ENCODE measurements at places on chromosomes 13 and 19.

DNA sequence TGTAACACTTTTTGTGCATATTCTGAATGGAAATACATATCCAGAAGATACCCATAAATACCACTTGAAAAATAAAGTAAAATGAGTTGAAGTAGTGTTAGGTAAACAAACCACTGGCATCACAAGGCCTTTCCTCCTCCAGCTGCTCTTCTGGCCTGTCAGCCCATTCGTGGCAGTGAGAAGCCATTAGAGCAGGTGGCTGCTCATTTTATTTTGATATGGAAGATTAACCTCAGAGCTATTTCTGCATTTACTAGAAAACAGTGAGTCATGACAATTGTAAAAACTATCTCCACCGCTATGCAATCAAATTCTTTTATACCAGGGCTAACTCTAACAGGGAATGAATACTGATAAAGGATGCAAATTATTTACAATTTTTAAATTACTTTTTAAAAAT lies 2898.1 kb downstream of the PCDH9 start:
- no peak for DNase-seq

GRCh38 chr19:57947419-57948134 lies at the start of gene ZNF256:
TSS of gene ZNF256 (minus strand) at chr19:57947706. CDS start at chr19:57947474, 232 bp downstream.
- peak; percentile 87 for DNase-seq

DNA sequence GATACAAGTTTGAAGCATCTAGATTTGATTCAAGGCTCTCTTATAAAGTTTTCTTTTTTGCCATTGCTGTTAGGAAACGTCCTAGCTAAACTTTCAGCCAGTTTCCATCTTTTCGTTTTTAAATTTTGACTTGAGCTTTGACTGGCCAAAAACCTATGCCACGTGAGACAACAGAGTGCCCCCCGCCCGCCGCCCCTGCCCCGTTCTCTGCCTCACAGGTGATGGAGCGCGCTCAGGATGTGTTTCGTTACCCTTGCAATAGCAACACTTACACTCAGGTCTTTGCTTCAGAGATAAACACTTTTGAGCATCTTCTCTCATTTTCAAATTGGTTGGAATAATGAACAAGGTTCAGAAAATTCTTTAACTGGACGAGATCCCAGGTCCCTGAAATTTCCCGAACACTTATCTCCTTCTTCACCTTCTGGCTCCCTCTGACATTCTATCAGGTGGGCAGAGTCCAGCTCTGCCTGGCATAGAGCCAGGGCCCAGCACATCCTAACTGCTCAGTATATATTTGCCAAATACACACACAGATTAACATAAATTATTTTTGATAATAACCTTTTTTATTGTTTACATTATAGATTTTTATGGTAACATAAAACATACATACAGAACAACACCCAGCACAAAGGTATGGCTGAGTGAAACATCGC lies 301.1 kb downstream of the IRS2 start:
- DNase-seq, result no peak

DNA sequence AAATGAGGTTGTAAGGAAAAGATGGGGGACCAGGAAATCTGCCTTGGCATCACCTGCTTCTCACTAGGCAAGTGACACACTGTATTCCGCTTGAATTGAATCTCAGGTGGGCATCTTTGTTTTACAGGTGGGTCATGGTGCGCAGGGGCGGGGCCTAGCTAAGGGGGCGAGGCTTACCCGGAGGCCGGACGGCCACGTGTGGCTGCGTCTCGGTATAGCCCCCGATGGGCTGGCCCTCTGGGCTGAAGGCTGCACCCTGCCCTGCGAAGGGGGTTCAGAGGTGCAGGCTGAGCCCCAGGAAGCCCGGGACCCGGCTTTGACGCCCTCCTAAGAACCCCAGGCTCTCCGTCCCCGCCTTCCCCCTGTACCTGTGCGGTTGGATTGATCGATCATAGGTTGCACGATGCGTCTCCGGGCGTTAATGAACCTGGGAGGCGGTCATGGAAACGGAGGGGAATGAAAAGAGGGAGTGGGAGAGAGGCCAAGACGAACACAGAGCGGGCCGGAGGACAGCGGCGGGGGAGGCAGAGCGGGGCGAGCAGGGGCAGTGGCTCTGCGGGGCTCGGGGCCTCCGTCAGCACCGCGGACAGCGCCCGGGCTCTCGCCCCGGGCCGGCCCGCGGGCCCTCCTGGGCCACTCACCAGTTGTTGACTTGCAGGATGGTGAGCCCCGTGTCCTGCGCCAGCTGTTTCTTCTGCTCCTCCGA lies 12.5 kb downstream of the MEIS3 start:
- DNase-seq, result no peak

DNA sequence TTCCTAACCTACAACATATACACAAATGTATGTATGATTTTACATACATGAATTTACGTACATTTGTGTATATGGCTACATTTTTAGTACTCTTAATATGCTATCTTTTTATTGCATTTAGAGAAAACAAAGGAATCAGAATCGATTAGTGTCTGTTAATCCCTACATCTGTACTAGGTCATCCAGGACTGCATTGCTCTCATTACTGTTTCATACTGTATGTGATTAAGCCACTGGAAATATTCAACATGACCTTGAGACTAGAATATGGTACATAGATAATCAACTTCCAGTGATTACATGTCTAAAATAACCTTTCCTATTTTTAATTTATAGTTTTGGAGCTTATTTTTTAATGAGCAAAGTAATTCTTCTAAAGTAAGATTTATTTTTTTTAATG lies 5.3 kb upstream of the MAB21L1 start:
- no peak for DNase-seq

DNA sequence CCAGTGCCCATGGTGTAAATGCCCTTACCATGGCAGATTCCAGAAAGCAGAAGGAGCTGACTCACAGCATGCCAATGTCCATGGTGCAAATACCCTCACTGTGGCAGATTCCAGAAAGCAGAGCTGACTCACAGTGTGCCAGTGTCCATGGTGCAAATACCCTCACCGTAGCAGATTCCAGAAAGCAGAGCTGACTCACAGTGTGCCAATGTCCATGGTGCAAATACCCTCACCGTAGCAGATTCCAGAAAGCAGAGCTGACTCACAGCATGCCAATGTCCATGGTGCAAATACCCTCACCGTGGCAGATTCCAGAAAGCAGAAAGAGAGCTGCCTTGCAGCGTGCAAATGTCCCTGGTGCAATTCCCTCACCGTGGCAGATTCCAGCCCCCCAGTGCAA lies 163.8 kb upstream of the SOX1 start:
- DNase-seq, result no peak

DNA sequence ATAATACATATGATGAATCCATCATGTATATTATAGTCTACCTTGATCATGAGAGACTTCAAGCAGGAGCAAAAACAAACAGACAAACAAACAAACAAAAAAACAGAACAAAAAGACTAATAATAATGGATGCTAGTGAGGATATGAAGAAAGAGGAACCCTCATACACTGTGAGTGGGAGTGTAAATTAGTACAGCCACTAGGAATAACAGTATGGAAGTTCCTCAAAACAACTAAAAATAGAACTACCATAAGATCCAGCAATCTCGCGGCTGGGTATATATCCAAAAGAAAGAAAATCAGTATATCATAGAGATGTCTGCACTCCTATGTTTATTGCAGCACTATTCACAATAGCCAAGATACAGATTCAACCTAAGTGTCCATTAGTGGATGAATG lies 7.0 kb upstream of the DLEU7 start:
- no peak for DNase-seq

DNA sequence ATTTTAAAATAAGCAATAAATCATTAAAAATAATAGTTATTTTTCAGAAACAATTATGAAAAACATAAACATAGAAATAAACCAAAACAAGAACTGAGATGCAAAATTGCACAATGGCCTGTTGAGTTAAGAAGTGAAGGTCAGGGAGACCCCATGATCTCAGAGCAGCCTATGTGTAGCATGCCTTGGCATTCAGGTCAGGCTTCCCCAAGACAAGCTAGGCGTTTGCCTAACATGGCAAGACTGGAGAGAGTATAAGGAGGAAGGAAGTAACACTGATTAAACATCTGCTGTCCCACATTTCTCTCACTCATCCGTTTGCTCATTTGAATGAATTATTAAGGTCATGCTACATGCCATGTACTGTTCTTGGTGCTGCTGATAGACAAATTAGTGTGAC lies 291.8 kb downstream of the TSHZ3 start:
- DNase-seq, result no peak

GRCh38 chr13:73142071-73142470 lies 83.3 kb downstream of the KLF5 start:
- DNase-seq, result no peak

- DNase-seq, result no peak
Measured at GRCh38 chr19:35220315-35220921, 8.1 kb downstream of the FAM187B start.

DNA sequence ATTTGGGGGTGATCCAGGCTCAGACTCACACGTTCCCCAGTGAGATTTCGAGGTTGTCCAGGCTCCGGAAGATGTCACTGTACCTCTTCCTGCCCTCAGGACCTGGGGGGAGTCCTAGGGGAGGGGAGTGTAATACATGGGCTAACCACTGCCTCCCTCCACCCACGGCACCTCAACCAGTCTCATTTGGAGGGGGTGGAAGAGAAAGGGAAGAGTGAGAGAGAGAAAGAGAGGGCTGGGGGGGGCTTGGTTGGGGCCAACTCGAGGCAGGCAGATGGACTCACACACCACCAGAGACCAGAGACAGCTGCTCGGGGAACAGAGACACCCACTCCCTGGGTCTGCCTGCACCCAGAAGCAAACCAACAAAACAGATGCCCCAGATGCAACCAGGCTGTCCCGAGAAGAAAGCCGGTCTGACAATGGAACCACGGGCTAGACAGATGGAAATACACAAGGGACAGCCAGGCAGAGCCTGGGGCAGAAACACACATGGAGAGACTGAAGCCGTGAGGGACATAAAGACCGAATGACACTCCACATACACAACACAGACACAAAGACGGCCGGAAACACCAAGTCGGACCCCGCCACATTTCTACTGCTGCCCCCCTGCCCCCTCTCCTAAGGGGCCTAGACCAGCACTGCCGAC lies 825 bp downstream of the GMIP start:
- DNase-seq, result no peak

- DNase-seq, result no peak
Measured at GRCh38 chr19:48230555-48231129, 25.1 kb downstream of the CARD8 start.

GRCh38 chr19:6241056-6241455 lies 38.7 kb downstream of the MLLT1 start:
- DNase-seq, result no peak

DNA sequence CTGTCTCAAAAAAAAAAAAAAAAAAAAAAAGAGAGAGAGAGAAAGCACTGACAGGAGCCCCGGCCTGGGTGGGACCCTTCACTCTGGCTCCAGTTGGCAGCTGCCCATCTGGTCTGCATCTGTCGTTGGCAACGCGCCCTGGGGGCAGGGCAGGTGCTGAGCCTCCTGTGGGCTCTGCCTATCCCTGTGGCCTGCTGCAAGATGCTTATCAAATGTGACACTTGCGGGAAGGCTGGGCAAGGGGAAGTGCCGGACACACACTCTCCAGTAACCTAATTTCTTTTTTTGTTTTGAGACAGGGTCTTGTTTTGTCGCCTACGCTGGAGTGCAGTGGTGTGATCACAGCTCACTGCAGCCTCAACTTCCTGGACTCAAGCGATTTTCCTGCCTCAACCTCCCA lies 10.7 kb upstream of the KPTN start:
- no peak for DNase-seq

GRCh38 chr19:31451686-31452330 lies 102.6 kb upstream of the TSHZ3 start:
- DNase-seq, result no peak

- no peak for DNase-seq
Measured at GRCh38 chr13:113319371-113319770, 22.3 kb downstream of the LAMP1 start.

DNA sequence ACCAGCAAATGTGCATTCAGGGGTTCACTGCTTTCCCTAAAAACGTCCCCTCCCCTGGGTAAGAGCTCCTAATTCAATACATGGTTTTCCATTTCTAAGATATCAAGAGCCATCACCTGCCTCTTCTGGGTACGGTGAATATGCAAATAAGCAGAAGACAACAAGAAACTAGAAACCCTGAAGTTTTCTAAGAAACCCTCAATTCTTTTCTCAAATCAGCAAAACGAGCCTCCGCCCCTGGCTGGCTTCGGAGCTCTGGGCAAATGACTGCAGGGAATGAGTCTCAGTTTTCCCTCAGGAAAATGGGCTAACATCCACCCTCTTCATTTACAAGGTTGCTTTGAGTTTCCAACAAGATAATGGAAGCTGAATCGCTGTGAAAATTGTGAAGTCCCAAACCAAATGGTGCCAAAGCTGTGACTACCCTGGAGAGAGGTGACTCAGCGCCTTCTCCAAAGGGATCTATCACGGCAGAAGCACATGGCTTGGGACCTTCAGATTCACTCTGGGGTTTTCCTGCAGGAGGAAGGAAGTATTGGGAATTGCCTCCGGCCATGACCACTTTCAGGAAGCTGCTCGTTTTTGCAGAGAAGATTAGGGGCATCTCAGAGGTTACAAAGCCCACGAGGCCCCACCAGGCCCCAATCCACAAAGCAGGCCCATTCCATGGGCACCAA lies 26.6 kb downstream of the KLF2 start:
- DNase-seq, result no peak

DNA sequence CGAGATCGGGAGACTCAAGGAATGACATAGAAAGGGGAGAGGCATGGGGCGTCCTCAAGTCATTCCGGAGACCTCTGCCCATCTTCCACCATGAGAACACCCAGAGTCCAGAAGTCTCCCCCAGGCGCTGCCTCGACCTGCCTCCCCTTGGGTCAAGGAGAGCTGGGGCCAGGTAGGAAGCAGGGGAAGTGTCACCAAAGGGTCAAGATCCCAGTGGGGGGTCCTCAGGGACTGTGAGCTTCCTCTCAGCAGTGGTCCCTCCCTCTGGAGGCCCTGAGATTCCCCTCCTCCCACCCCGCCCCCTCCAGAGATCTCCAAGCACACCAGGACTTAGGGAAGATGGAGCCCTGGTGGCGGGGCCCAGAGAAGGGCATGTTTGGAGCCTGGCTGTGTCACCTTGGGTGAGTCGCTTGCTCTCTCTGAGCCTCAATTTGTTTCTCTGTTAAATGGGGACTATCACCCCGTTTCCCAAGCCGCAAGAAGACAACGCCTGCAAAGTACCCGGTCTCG lies 919 bp downstream of the DACT3 start:
- no peak for DNase-seq

GRCh38 chr13:76803831-76804230 lies 82.4 kb downstream of the KCTD12 start:
- no peak for DNase-seq

GRCh38 chr13:77431449-77431848 lies 104.1 kb upstream of the SCEL start:
- DNase-seq, result no peak

GRCh38 chr19:45638930-45639729 lies at the start of gene EML2:
TSS of gene EML2 (minus strand) at chr19:45639397. CDS start at chr19:45639376, 21 bp downstream.
- no peak for DNase-seq

DNA sequence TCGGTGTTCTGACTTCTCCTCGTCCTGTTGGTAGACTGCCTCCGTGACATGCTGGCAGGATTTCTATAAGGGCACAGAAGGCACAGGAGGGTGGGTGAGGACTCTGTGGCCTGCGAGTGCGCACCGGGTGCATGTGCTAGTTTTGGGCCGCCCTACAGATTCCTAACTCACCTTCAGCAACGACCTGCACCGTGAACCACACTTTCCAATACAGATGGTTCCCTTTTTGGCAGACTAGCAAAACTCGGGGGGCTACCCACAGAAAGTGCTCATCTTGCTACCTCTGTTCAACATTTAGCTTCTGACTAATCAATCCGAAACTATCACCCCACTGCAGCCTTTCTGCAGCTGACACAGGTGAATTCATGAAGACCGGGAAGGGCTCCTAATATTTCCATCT lies 14.1 kb upstream of the AMER2 start:
- no peak for DNase-seq

GRCh38 chr19:7902796-7903243 lies 857 bp upstream of the MAP2K7 start:
- DNase-seq, result no peak

- no peak for DNase-seq
Measured at GRCh38 chr19:41136636-41137455, 22.6 kb downstream of the CYP2F1 start.

Data from fibroblast of the conjunctiva (primary cell).